ENCODE measurements at places on chromosomes 7 and 10. TPM values are rescaled to one million over a fixed set of nuclear protein-coding genes. Genes with fewer than 3 reads are reported as not detected.

GRCh38 chr10:119416855-119417254 lies 125.7 kb downstream of the RGS10 start:
- no peak for DNase-seq

- no peak for DNase-seq
Measured at GRCh38 chr7:98387131-98387530, 13.8 kb downstream of the BAIAP2L1 start.

- no peak for DNase-seq
Measured at GRCh38 chr10:73634421-73634820, 6.9 kb downstream of the MYOZ1 start.

DNA sequence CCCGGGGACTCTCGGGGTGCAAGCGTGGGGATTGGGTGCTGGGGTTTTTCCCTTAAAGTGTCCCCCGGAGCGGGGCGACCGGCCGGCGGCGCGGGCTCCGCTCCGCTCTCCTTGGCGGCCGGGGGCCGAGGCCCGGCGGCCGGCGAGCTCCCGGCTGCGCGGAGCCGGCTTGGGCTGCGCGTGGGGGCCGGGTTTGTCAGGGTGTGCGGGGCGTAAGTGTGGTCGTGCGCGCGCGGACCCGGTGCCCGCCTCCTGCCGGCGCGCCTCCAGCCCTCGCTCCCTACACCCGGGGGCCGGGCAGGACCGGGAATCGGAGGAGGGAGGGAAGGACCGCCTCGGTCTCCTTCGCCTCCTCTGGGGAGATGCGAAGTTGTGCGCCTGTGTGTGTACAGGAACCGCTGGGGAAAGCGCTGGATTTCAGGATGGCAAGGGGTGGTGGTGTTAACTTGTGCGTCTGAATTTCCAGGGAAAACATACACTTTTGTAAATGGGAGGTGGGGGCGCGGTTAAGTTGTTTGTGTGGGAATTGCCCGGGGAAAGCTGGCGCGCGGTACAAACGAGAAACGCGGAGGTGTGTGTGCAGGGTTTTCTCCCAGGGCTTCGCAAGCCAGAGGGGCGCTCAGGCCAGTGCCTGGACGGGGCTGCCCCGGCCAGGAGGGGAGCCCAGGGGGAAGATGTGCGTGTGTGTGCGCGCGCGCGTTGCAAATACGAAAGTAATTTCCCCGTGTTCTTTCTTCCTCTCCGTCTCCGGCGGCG lies 737 bp downstream of the ZMIZ1 start:
- DNase-seq: no peak

- no peak for DNase-seq
Measured at GRCh38 chr7:65971021-65971420, 11.0 kb downstream of the GUSB start.

DNA sequence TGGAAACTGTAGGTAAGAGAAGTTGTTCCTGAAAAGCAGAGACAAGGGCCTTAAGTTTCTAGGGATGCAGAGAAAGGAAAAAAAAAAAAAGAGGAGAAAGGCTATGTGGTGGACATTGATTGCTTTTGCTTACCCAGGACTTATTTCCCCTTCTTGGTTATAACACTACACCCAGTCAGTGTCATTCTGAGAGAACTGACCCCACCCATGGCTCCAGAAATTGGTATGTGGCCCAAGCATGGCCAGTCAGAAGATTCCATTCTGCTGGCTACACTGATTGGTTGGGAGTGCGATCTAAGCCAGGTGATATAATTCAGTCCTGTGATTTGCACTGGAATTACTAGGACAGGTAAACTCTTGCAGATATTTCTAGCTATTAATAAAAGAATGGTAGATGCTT lies 62.2 kb upstream of the EXOC4 start:
- no peak for DNase-seq

DNA sequence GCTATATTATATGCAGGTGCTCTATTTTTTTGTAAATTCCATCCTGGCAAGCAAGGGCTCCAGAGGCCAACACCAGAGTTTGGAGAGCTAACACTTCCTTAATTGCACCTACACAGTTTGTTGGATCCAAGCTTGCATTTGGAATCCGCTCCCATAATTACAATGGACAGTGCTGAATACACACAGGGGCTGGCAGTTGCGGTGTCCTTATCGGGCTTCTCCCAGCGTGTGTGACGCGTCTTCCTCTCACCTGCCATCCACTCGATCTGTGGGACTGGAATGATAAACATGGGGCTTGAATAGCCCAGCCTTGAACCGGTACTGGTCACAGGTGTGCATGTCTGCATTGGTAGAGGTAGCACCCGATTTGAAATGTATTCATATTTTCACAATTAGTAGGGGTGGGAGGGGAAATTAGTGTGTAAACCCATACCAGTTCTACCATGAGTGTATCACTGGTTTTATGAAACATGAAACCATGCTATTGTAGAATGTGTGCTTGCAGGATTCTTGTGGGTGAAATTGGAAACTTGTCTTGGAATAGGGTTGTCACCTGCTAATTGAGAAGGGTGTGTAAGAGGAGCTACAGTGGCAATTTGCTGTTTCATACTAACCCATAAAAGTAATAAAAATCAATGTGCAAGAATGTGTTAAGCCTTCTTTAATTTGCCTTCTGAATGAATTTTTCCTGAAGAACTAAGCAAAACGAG lies 316.5 kb downstream of the WDR11 start:
- no peak for DNase-seq

GRCh38 chr7:8015100-8015745 lies 46.6 kb downstream of the GLCCI1 start:
- DNase-seq: no peak

DNA sequence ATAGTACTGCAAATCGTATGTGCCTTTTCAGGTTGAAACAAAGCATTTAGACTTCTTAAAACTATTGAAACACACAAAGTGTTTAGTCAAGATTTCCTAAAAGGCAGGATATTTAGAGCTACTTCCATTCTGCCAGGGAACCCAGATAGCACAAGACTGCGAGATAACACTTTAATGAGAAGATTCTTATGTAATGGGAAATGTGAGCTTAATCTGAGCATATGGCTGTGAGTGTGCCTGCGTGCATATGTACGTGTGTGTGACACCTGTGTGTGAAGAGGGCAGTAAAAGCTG lies 14.3 kb upstream of the JCAD start:
- no peak for DNase-seq

DNA sequence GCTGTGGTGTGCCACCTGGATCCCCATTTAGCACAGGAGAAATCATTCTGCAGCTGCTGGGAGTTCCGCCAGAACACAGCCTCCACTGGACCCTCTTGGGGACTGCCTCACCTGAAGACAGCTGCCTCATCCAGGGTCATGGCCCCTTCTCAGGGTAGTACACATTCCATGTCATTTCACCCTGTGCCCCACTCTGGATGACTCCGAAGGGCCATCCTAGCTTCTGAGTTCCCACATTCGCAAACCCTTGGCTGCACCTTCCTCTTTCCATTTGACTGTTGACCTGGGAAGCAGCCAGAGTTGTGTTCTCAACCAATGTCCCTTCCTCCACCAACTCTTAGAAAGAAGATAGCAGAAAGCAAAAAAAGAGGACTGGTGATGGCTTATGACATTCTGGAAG lies 125.6 kb upstream of the TBX20 start:
- DNase-seq: no peak

- DNase-seq: no peak
Measured at GRCh38 chr7:79984210-79984609, 150.4 kb upstream of the GNAI1 start.

- no peak for DNase-seq
Measured at GRCh38 chr7:102872460-102872859, 40.3 kb upstream of the LRRC17 start.

GRCh38 chr7:124432009-124432578 lies 333.5 kb downstream of the GPR37 start:
- DNase-seq: no peak

GRCh38 chr10:59891936-59892335 lies 14.4 kb downstream of the CCDC6 start:
- no peak for DNase-seq

DNA sequence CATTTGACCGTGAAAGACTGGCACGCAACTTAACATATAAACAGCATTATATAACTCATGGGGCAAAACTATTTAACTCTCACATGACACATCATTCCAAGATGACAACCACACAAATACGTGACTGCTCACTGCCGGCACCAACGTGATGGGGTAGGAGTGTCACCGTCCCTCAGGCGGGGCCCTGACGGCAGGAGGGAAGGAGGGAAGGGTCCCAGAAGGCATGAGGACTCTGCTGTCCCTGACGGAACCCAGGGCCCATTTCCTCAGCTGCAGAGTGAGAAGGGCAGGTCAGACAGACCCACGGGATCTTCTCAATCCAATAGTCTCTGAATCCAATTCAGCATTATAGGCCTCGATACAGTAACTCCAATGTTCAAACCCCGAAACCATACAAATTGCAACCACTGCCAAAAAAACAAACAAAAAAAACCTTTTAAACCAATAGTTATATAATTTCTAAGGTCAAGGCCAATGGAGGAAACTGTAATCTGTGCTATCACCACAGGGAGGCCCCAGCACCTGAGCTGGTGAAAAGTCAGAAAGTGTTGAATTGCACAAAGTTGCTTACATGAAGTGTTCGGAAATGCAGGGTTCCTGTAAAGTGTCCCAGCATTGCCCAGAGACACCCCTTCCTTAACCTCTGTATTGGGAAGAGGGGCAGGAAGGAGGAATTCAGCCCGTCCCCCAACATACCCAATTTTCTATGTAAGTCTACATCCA lies 137.4 kb downstream of the TNS3 start:
- no peak for DNase-seq

DNA sequence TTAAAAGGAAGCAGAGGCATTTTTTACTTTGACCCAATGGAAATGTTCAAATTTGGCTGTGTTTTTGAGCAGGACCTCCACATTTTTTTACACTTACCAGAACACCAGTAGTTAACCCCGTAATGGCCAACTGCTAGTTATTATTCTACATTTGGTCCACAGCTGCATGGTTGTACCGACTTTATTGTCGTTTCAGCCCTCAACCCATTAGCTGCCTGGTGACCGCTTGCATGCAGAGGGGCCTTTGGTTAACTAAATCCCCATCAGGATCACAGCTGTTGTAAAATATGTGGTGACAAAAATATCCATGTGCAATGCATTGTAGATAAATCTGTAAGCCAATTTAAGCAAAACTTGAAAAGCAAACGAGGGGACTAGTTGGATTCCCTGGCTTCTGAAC lies 342.2 kb upstream of the MEOX2 start:
- no peak for DNase-seq

DNA sequence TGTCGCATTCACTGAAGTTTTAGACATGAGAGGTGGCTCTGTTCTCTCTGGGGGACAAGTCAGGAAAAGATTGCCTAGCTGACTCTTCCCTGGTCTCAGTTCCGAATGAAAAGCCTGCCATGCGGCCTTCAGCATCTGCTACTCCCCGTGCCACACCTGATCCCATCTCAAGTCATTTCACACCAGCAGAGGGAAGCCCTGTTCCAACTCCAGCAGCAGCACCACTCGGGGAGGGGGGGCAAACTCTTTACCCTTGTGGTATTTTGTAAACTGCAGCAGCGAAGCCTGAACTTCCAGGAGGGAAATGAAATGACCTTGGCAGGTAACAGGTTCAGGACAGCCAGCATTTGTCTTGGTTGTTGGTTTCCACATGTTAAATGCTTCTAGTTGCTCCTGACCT lies 13.8 kb downstream of the LRRC4 start:
- DNase-seq: no peak

DNA sequence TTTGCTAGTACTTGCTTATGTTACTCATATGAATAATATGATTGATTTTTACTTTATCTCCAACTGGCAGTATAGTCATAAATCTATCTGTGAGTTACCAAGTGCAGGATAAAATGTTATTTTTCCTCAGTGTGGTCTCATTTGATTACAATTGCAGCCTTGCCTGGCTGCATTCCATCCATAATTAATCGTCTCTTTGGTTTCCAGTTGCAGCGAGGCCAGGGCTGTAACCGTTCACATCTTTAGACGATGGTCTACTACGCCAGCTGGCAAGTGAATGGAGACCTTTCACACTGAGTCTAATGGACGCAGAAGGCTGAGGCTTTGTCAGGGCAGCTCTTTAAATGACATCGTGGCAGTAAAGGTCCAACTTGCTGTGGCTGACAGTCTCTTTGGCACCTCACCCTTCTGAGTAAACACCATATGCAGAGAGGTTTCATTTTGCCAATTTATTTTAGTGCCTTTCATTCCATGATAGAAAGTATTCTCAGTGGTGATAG lies 84.0 kb downstream of the ARL4A start:
- peak; percentile 60 for DNase-seq

DNA sequence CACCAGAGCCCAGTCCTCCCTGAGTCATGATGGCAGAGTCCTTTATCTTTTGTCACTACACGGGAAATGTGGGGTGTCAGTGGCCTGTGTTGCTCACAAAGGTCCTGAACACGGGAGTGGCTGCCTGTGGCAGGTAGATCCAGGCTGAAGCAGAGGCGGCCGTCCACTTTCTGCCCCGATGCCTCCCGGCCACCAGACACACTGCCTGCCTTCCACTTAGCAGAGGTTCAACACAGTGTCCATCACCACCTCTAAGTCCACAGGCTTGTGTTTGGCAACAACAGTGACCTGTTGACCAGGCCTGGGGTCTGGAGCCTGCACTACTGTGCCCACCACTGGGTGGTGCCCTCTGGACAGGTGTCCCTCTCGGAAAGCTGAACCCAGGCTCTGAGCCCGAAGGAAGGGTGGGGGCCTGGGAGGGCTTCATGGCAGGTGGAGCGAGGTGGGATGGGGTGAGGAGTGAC lies 49.9 kb upstream of the CAMK2B start:
- DNase-seq: no peak

DNA sequence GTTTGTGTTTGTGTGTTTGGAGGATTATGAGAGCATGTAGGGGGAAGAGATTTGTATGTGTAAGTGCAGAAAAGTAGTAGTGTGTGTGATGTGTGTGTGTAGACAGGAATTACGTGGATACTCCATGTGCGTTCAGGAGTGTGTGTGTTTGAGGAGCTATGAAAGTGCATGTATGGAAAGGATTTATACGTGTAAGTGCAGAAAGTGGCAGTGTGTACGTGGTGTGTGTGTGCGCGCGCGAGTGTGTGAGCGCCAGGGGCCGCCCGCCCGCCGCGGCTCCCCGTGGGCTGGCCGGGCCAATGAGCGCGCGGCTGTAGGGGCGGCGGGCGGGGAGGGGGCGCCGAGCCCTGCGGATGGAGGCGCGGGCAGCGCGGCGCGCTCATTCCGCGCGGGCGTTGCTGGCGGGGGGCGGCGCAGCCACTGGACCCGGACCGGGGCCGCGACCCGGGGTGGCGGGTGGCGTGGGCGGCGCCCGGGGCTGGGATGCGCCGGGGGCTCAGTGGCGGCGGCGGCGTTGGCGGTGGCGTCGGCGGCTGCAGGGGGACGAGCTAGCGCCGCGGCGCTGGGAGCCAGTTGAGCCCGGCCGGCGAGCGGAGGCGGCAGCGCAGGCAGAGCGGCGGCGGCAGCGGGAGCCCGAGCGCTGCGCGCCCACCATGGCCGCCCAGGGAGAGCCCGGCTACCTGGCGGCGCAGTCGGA lies at the start of gene BICC1:
Gene BICC1, plus strand, starts transcription at position 382 of the 697 bp plus-strand sequence. Its CDS starts 272 bp downstream, at position 654.
- DNase-seq: peak; percentile 40

EZH2 gene
- 39.5 TPM for polyA plus RNA-seq

ZC3HAV1 gene
- polyA plus RNA-seq: 17.4 TPM

ADRB1 gene
- 0.09 TPM for polyA plus RNA-seq

CRHR2 gene
- 0.09 TPM for polyA plus RNA-seq

SCART1 gene
- 2.8 TPM for polyA plus RNA-seq

ECHDC3 gene
- 16.1 TPM for polyA plus RNA-seq

HOXA5 gene
- 83.8 TPM for polyA plus RNA-seq

OIT3 gene
- polyA plus RNA-seq: 3.7 TPM

KCP gene
- 17.8 TPM for polyA plus RNA-seq

SND1 gene
- polyA plus RNA-seq: 145 TPM

All from right renal pelvis (tissue), 4 donors.